H9 (cell line): ENCODE measurements at places on chromosomes 2 and 18.
A peak's percentile ranks its signal among the peaks of the same experiment; 100 is the strongest.

DNA sequence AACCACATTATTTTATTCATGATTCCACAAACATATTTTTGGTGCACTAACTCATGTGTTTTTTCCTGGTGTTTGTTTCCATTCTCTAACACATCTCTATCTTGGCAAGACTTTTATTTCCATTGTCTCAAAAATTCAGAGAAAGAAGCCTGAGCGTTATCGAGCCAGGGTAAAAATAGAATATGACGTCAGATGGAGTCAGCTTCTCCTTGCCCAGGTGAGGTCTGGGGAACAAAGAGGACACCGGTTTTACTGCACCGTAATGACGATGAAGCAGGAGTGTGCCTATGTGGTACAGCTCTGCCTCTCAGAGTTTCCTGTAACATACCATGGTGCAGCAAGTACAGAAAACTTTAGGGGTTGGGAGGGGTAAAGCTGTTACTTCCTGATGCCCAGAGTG, 661.6 kb downstream of the PLCL1 start:
- no peak for DNase-seq

DNA sequence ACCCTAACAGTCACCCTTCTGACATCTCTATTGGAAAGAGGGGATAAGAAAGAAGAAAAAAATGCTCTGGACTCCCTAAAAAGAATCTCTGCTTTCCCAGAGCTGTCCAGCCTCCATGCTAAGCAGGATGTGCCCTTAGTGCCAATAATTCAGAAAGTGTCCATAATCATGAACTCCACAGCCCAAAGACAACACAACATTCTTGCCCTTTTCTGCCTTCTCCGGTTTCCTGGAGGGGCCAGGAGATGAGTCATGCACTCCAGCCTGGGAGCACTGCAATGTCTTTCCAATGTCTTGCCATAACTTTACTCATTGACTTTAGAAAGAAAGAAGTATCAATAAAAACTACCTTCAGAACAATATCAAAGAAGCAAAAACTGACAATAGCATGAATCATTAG, 44.0 kb downstream of the KLF7 start:
- no peak for DNase-seq

DNA sequence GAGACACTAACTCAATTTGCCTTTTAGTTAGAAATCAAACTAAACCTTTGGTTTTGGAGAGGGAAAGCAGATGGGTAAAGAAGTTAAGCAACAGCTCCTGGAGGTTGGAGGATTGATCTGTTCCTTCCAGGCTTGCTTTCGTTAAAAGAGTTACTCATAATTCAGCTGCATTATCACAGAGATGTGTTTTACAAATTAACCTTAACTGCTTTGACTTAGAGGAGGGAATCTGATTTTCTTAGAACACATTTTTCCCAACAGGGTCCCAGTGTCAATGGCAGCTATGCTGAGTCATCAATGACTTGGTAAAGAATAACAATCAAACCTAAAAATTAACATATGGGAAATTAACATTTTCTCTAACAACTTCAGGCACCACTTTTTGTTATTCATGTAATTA, 113.4 kb downstream of the COPS8 start:
- DNase-seq = no peak

GRCh38 chr2:41784496-41784895, 263.3 kb upstream of the PKDCC start:
- DNase-seq = peak; percentile 36

- no peak for DNase-seq
These were observed 59.1 kb downstream of the NYAP2 start for GRCh38 chr2:225458431-225459117.

GRCh38 chr18:78410094-78410786, 569.4 kb upstream of the SALL3 start:
- no peak for DNase-seq

DNA sequence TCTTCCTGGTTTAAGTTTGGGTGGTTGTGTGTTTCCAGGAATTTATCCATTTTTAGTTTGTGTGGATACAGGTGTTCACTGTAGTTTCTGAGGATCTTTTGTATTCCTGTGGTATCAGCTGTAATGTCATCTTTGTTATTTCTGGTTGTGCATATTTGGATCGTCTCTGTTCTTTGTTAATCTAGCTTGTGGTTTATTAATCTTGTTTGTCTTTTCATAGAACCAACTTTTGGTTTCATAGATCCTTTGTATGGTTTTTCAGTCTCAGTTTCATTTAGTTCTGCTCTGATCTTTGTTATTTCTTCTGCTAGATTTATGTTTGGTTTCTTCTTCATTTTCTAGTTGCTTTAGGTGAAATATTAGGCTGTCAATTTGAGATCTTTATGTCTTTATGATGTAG, 202.4 kb upstream of the ZSWIM2 start:
- no peak for DNase-seq

- DNase-seq = no peak
These were observed 4.0 kb downstream of the IMP4 start for GRCh38 chr2:130346741-130347066.

- DNase-seq = no peak
These were observed 550.8 kb upstream of the ZEB2 start for GRCh38 chr2:145070703-145071102.

DNA sequence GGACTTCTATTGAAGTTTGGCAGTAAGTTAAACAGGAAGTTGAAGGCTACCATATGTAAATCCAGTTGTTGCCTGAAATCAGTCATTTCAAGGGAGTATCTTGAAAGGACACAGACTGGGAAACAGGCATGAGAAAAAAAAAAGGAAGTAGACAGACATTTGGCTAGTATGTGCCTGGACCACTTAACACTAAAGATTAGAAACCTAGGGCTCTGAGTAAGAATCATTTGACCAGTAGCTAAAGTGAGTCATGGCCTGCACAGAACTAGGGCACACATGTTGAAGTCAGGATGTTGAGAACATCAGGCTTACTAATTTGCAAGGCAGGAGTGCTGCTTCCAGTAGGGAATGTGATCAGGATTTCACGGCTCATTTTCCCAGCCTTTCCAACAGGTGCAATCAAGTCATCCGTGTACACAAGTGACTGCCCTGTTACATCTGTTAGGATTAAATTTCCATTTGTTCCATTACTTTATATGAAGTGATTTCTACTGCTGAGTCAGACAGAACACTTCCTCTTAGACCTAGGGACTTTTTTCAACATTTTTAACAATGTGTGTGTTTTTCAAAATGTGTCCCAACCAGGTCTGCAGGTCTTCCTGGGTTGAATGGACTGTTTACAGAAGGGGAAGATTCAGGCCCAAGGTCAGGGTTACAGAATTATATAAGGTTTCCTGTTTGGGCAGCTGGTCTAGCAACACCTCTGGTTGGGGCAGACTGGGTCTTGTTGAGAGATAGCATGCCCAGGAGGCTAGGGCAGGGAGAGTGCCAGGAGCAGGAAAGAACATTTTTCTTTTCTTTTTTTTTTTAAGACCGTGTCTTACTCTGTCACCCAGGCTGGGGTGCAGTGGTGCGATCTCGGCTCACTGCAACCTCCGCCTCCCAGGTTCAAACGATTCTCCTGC, 145.6 kb downstream of the TGIF1 start:
- no peak for DNase-seq

DNA sequence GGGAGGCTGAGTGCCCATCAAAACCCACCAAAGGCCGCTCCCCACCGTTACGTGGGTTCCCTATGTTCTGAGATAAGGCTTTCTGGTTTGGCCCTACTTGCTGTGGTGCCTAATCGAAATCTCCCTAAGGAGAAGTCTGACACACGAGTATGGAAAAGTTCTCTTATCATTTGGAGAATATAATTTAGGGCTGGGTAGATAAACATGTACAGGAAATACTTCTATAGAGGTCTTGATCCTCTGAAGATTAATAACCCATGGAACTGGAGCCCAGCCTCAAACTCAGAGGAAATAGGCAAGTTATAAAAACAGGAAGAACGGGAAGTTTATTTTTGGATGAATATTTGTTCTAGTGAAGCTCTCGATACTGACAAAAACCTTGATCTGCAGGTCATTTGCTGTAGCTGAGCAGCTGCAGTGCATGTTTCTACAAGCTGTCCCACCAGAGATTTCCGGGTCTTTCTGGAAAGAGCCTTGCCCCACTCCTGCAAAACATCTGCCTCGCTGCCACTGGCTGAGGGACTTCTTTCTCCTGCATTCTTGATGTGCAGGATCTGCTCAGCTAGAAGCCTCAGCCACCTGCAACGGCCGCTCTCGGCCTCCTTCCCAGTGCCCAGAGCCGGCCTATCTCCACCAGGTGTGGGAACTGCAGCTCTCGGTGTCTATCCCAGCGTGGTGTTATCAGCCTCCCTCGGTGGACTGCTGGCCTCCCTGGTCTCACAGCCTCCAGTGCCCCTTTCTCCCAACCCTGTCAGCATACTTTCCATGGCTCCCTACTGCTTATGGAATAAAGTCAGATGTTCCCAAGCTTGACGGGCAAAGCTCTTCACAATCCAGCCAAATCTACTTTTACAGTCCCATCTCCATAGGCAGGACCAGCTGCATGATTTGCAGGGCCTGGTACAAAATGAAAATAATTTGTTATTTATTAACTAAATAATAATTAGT, 48.6 kb downstream of the SPRED2 start:
- DNase-seq = no peak
